ENCODE measurements at places on chromosomes 7 and 10.

GRCh38 chr7:157609932-157610640, 273.3 kb downstream of the DNAJB6 start:
- DNase-seq: no peak

DNA sequence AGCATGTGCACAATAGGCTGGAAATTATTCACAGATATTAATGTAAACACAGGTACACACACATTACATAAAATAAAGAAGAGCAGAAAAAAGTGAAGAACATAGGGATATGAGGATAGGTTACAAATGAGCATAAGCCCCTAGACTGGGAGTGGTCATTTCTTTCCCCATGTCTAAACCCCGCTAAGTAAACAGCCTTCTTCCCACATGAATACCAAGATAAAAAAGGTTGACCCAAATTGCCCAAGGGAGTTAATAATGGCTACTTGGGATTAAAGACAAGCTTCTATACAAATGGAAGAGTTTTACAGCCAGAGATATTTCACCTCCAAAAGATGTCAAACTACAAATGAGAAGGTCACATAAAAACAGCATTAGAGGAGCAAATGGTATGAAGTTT, 527.1 kb upstream of the CELF2 start:
- no peak for DNase-seq

DNA sequence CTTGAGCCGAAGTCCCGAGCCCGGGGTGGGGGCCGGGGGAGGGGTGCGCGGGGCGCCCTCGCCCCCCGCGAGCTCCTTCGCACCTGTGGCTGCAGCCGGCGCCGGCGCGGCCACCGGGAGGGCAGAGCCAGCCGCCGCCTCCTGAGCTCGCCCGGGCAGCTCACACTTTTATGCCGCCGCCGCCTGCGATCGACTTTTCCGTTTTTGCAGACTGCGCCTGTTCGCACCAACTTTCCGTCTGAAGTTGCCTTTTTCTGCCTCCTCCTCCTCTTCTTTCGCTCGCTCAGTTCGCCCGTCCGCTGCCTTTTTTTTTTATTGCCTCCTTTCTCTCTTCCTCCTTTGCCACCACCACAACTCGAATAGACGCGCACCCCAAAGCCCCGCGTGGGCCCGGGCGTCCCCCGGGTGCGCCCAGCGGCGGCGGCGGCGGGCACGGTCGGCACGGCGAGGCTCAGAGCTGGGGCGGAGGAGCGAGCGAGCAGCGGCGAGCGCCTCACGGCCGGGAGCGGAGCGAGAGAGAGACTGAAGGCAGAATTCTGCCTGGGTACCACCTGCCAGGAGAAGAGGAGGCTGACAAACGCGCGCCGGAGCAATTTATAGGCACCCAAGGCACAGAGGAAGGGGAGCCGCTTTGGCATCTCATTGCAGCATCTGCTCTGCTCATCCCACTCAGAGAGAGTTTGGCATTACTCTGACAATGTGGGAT, at the start of gene C1QL3:
C1QL3 (minus strand) TSS at position 569 of the 706 bp plus-strand sequence. CDS start 814 bp downstream, outside the sequence.
- no peak for DNase-seq

DNA sequence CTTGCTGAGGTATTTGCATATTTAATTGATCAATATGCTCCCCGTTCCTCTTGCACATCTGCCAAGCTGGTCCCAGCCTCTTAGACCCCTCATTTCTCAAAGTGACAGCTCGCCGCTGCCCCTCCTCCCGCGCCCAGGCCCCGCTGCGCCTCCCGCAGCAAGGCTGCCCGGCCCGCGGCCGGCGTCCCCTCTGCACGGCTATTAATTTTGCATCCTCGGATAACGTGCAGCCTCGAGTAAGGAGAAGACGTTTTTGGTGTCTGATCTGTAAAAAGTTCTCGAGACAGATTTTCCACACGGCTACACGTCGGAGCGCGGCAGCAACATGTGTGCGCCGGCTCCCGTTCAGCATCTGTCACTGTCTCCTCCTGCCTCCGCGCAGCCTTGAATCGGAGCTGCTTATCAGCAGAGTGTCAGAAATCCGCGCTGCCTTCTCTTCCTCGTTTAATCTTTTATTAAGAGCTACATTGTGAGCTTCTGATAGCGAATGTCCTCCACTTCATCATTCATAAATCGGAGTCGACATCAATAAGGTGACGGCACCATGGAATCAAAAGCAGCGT, 65.3 kb downstream of the EBF3 start:
- no peak for DNase-seq

DNA sequence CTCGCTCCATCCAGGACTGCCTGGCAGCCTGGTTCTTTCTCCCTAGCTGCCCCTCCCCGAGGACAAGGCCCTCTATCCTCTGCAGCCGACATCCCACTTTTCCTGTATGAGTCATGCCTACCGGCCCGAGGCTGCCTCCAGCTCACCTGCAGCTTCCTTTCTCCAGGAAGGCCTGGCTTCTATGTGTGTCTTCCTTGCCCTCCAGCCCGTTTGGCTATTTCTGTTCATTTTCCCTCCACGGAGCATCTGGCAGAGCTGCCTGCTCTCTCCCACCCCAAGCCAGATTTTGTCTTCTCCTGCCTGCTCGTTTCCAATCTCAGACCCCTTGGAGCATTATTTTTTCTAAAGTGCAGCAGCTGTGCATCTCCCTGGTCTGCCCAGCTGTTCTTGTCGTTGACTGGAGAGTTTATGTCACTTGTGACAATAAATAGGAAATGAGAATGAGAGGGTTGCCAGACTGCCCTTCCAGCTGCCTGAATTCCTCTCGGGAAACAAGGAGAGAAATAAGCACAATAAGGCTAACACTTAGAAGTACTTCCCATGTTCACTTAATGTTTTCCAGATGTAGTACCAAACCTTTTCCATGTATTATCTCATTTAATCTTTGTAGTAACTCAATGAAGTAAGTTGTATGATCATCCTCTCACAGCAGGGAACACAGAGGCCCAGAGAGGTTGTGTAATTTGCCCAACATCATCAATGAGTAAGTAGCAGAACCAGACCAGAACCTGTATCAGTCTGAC, 19.7 kb downstream of the UBTD1 start:
- no peak for DNase-seq

DNA sequence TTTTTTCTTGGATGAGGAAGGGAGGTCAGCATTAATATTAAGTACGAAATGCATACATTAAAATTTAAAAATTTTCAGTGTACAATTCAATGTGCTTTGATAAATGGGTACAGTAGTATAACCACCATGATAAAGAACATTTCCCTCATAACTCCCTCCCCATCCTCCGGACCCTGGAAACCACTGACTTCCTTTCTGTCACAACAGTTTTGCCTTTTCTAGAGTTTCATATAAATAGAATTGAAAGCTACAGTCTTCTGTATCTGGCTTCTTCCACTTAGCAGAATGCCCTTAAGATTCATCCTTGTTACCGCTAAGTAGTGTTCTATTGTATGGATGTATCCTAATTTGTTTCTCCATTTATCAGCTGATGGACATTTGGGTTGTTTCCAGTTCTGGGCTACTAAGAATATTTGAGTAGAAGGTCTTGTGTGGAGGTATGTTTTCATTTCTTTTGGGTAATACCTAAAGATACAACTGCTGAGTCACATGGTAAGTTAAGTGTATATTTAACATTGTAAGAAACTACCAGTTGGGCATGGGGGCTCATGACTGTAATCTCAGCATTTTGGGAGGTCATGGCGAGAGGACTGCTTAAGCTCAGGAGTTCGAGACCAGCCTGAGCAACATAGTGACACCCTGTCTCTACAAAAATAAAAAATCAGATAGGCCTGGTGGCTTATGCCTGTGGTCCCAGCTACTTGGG, 30.8 kb downstream of the ABI1 start:
- DNase-seq: no peak

- DNase-seq: no peak
Observed at GRCh38 chr7:91800389-91800788, 80.1 kb downstream of the MTERF1 start.

GRCh38 chr7:101814081-101814990, 3.1 kb upstream of the CUX1 start:
- no peak for DNase-seq

DNA sequence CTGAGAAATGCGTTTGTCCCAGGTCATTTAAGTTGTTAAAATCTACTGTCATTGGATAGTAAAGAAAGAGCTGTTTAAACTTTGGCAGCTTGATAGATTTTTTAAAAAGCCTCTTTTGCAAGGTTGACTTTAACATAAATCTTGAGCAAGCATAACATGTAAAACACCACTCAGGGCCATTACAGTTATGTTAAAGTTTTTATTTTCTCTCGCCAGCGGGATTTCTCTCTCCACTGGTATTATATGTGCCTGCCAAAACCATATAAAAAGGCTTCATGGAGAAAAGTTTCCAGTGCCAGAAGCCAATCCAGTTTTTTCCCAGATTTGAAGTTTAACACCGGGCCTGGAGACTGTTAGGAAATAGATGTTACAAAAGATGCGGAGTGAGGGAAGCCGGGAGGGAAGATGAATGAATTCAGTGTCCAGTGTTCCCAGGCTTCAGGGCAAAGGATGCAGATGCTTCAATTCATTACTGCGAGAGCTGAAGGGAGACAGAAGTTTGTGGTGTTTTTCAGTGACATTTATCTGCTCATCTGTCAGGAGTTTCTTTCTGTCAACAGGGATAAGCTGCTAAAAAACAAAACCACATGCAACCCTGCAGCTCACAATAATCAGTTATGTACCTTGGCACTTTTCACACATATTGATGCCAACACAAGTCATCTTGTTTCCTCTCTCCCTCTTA, 155.5 kb downstream of the SPAG6 start:
- DNase-seq: no peak

DNA sequence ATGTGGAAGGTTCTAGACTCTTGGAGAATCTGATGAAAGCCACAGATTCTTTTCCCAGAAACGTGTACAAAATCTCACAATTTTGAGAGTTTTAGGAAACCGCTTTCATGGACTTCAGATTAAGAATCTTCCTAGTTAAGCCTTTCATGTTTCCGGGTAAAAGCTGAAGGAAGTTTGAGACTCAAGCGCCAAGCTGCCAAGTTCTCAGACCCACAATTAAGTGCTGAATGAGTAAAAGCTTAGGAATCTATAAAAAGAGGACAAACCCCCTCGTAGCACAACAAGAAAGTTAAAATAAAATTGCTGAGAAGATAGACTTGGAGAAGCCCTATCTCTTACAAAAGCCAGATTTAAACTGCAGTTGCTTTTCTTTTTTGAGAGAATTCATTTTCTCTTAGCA, 99.6 kb downstream of the ST8SIA6 start:
- DNase-seq: no peak

DNA sequence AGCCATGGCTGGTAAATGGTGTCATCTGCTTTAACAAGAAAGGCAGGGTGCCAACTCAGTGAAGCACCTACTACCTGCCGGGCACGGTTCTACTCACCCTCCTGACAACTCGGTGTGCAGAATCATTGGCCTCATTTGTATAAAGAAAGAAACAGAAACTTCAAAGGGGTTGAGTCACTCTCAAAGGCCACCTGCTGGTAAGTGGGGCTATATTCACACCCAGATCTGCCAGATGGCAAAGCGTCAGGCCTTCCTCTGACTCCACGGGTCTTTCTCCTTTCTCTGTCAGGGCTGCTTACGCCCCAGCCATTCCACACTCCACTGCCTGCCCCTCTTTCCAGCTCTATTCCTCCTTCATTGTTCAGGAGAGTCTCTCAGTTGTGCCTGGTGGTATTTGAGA, 309.2 kb downstream of the GFRA1 start:
- DNase-seq: no peak

DNA sequence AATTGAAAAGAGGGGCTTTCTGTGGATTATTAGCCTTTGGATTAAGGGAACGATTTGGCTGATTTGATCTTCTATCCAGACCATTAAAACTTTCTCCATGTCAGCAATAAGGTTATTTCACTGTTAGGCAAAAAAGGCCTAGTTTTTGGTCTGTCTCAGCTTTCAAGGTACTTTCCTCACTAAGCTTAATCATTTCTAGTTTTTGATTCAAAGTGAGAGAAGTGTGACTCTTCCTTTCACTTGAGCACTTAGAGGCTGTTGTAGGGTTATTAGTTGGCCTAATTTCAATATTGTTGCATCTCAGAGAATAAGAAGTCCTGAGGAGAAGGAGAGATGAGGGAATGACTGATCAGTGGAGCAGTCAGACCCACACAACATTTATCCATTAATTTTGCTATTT, 596.0 kb upstream of the TPK1 start:
- no peak for DNase-seq

DNA sequence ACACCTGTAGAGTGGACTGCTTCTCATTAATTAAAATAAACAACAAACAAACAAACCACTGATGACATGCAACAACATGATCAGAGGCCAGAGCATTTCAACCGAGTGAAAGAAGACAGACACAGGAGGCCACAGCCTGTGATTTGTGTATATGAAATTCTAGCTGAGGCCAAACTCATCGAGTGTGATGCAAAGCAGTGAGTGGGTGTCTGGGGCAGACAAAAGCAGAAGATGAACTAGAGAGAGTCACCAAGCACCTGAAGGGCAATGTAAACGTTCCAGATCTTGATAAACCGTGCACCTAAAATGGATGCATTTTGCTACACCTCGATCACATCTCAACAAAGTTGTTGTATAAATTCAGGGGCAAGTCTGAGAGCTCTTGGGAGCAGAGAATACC, 108.4 kb downstream of the KLF6 start:
- no peak for DNase-seq

DNA sequence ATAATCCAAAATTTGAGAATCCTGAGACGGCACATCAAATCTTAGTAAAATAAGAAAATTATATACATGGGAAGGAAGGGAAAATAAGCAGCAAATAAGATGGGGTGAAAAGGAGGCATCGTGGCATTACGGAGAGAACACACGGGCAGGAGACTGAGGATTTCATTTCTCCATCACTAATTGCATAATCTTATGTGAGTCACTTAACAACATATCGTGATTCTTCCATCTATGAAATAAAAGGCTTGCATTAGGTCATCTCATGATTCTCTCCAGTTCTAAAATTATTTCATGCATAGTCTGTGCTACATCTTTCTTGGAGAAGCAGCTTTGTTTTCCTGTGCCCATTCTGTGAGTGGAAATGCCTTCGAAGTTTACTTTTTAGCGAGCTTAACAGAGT, 288.7 kb downstream of the LRMDA start:
- DNase-seq: no peak

GRCh38 chr7:43954524-43955228, 28.4 kb downstream of the UBE2D4 start:
- DNase-seq: no peak

DNA sequence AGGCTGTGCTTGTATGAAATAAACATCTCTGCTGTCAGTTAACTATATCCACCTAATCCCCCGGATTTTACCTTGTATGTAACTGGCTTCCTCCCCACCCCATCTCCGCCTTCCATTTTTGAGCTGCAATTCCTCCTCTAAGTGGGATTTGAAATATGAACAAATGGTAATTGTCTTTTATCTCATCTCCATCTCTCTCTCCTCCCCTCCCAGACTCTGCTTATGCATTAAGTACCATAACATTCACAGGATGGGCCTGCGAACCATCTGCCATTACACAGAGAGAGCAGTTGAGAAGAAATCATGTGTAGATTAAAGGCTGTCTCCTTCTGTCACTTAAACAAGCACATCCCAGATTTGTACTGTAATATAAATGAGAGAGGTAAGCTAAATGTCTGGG, 1169.9 kb downstream of the TYW1 start:
- DNase-seq: no peak
